ENCODE measurements at places on chromosomes 3 and 15.

DNA sequence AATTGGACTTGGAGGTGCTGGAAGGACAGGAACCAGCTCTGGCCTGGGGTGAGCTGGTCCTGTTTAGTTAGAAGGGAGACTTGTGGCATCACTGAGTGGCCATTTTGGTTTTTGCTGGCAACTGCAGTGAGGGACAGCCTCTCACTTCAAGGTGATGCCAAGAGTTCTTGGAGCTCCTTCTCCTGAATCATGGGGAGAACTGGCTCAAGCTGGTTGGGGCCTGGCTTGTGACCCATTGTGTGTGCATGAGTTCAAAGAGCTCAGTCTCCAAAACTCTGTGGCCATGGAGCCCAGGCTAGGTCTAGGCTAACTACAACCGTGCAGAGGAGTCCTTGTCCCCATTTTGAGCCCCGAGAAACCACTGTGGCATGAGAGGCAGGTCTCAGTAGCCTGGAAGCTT is 60.1 kb upstream of the ZNF148 start:
- no peak for DNase-seq

- no peak for DNase-seq
These were observed 524.4 kb downstream of the NSUN3 start for GRCh38 chr3:94587291-94587690.

DNA sequence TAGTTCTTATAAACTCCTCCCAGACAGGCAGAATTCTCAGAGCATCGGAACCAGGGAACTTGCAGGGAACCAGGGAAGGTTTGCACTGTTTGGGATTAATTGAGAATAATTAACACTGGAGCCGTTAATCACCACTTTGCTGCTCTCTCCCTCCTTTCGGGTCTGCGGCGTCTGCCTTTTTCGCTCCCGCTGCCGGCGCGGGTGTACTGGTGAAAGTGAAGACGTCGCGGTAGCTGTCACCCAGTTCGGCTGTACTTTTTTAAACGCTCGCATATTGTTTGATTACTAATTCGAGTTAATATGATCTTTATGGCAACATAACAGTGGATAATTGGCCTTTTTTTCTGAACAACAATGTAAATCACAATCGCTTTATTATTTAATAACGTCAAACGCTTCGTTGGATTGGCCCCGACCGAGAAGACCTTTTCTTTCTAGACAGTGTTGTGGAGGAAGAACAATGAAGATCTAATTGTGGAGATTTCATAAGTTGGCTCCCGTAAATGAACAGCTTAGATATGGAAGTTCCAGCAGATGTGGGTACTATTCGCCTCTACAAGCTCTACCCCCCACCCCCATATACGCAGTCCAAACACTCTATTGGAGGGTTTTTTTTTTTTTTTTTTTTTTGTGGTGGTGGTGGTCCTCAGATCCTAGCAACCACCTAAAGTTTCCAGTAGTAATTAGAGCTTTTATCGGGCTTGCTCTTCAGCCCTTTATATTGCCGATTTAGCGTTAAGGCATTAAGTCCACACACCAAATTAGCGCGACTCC is 12.7 kb downstream of the SOX2 start:
- DNase-seq: no peak

DNA sequence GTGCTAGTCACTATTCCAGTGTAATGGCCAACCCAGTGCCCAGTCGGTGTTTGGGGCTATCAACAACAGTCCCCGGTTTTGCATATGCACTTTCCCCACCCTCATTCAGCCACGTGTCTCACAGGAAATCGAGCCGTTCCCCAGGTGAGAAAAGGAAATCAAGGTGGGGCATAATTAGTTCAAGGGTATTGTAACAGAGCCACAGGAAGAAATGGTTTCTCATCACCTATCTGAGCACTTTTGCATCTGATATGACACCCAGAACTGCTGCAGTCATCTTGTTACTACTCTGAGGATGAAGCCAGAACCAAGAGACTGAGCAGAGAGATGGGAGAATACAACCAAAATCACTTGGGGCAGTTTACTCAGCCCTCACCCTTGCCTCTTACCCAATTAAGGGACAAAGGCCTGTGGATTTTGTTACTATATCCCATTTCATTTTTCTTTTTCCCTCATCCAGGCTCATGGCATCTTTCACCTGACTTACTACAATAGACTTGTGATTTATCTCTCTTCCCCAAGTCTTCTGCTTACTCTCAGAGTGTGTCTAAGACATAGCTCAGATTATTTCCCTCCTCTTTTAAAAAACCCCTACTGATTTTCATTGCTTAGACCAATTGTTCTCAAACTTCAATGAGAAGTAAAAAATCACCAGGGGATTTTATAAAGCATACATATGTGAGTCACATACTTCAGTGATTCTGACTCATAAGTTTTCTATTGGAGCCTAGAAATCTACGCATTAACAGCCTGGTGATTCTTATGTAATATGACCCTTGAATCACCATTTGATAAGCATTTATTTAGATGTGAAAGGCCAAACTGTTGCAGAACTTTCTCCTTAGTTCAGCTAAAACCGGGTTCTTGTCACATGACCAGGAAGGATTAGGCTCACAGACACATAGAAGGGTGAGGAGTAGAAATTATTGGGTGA is 40.5 kb downstream of the TRAT1 start:
- no peak for DNase-seq

GRCh38 chr3:4828279-4829030 is 150.8 kb upstream of the BHLHE40 start:
- no peak for DNase-seq
